ENCODE measurements at places on chromosomes 4 and X. TPM values are rescaled to one million over a fixed set of nuclear protein-coding genes. Genes with fewer than 3 reads are reported as not detected.

Gene PGRMC2
- 17.8 TPM for total RNA-seq

Gene CXorf51A
- not detected for total RNA-seq

Gene GPAT3
- total RNA-seq, result 10.1 TPM

Gene HAND2
- total RNA-seq, result not detected

Gene SMR3B
- total RNA-seq, result not detected

Gene NPNT
- total RNA-seq, result not detected

Gene GRIA3
- 0.10 TPM for total RNA-seq

Gene UNC5C
- not detected for total RNA-seq

Gene INTS6L
- 20.8 TPM for total RNA-seq

Gene GC
- total RNA-seq, result not detected

Gene FAM3A
- 12.8 TPM for total RNA-seq

Gene CXorf49
- total RNA-seq, result not detected

Gene USP26
- not detected for total RNA-seq

Gene CENPVL2
- total RNA-seq, result not detected

Gene CT47A1
- not detected for total RNA-seq

Gene ZMAT1
- 10.2 TPM for total RNA-seq

Gene CXCL6
- not detected for total RNA-seq

Gene FAT4
- total RNA-seq, result 0.52 TPM

Gene CFAP99
- total RNA-seq, result 0.10 TPM

Gene COPS4
- 93.3 TPM for total RNA-seq

Gene NEXMIF
- total RNA-seq, result 1.6 TPM

Gene MAML3
- 4.4 TPM for total RNA-seq

Gene PASD1
- total RNA-seq, result not detected

Gene MAGED4B
- total RNA-seq, result 0.42 TPM

Gene MAGEB17
- not detected for total RNA-seq

Gene UGT2B10
- not detected for total RNA-seq

Gene ENPEP
- total RNA-seq, result 0.73 TPM

Gene PNMA6A
- total RNA-seq, result 0.10 TPM

Gene MAGEA9B
- total RNA-seq, result not detected

Gene CCDC160
- not detected for total RNA-seq

Gene TLL1
- total RNA-seq, result not detected

Gene IL2
- total RNA-seq, result 1.3 TPM

Gene PPP1R2C
- total RNA-seq, result 6.0 TPM

Gene RTL5
- 0.73 TPM for total RNA-seq

Gene ASB12
- 0.10 TPM for total RNA-seq

Gene TCEAL5
- total RNA-seq, result 0.10 TPM

Gene MUC7
- total RNA-seq, result not detected

Gene XPNPEP2
- total RNA-seq, result 0.31 TPM

Gene F9
- total RNA-seq, result not detected

Gene TEC
- total RNA-seq, result 7.2 TPM

Gene TRIM61
- total RNA-seq, result 0.52 TPM

Gene SLC10A4
- total RNA-seq, result not detected

Gene TENM3
- not detected for total RNA-seq

Gene TCEAL6
- not detected for total RNA-seq

Gene SLC2A9
- 5.0 TPM for total RNA-seq

Gene CENPVL1
- total RNA-seq, result not detected

Gene MAGIX
- 0.42 TPM for total RNA-seq

Gene MTNR1A
- not detected for total RNA-seq

Gene ERCC6L
- 1.6 TPM for total RNA-seq

Gene PFKFB1
- 0.42 TPM for total RNA-seq

Gene STOX2
- total RNA-seq, result under 0.01 TPM

Gene RNF128
- not detected for total RNA-seq

Gene SCRG1
- not detected for total RNA-seq

Gene ASB11
- not detected for total RNA-seq

Gene H2BW1
- not detected for total RNA-seq

Gene DMRTC1
- total RNA-seq, result not detected

Measured in mononuclear cell (primary cell).